CD4-positive, alpha-beta T cell treated with Interleukin-17A for 4 hours (primary cell): ENCODE measurements at places on chromosomes 4 and X.
A peak's percentile ranks its signal among the peaks of the same experiment; 100 is the strongest.

- DNase-seq: no peak
These were observed 14.8 kb downstream of the LHFPL1 start for GRCh38 chrX:112664924-112665323.

- no peak for DNase-seq
These were observed 217.6 kb downstream of the ZNF674 start for GRCh38 chrX:46327566-46328115.

GRCh38 chr4:152687974-152688599, 8.3 kb upstream of the TMEM154 start:
- no peak for DNase-seq

DNA sequence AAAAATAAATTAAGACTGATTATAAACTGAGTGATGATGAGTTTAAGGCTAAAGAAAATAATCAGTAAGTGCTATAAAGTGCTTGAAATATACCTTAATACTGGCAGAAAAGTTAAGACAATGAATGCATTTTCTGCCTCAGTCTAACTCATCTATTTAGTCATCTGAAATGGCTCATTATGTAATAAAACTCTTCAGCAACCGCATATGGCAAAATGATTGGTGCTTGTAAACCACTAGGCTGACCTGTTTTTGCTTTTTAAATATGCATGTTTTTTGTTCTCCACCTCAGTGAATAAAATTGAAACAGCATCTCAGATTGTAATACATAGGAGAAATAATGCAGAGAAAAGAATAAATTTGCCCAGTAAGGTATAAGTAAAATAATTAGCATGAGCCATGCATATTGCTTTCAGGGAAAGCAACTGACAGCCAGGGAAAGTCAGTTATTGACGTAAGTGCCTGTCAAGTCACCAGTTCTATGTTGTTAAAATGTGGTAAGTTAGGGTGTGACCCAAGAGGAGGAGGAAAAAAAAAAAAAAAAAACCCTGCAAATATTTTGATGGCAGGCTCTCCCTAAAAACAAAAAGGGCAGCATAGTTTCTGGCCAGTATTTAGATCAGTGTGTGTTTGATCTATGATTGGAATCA, 167.5 kb downstream of the PALLD start:
- no peak for DNase-seq

DNA sequence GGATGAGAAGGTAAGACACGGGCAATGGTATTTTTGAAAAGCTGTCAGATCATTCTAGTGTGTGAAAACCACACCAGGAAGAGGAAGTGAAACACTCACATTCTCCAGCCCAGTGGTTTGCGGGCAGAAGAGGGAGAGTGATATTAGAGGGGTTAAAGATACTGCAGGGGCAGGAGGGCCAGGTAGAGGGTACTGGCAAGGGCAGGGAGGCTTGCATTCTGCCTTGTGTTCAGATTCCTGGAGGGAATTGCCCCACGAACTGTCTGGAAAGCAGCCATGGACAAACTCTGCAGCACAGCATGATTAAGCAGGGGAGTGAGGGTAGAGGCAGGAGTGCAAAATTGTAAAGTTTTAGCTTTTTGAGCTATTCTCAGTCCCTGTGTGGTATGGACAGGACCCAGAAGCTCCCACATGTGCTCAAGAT, 30.9 kb downstream of the NIPAL1 start:
- peak; percentile 56 for DNase-seq

DNA sequence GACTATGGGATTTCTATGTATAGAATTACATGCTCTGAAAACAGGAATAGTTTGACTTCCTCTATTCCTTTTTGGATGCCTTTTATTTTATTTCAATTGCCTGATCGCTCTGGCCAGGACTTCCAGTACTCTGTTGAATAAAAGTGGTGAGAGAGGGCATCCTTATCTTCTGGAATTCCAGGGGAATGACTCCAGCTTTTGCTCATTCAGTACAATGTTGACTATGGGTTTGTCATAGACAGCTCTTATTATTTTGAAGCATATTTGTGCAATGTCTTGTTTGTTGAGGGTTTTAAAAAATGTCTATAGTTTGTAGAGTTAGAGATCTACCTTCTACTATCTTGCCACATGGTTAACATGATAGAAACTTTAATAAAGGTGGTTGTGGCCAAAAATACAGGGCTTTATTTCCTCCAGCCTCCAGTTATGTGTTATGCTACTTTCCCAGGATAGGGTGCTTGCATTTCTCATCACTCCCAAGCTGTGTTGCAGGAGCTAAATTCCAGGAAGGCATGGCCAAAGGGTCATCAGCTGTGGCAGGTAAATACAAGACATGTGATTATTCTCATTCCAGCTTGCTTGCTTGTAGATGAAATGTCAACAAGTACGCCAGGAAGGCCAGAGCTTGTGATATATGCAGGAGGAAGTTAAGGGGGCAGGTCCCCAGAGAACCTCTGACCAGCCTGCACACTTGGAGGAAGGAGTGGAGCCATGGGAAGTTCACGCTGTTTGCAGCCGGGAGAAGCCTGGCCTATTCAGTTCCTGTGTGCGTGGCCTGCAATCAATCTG, 142.4 kb upstream of the CPXCR1 start:
- no peak for DNase-seq

GRCh38 chrX:136856551-136856950, 24.0 kb downstream of the RBMX start:
- DNase-seq: no peak

DNA sequence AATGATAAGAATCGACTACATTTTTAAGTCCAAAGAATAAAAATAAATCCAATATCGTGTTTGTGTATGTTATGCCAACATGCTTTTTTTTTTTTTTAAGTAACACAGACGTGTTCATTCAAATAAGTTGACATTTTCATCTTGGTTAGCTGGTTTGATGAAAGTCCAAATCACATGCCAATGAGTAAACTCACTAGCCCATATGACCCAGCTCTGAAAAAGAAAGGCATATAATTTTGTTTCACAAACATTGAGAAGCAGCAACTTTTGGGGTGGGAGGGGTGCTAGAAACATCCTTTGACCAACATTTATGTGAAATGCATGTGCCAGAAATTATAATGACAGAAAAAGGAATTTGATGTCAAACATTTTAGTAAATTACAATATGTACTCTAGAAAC, 61.6 kb upstream of the SPP1 start:
- no peak for DNase-seq

- no peak for DNase-seq
These were observed 335.7 kb downstream of the BMPR1B start for GRCh38 chr4:95093460-95093859.

- DNase-seq: no peak
These were observed 334.4 kb upstream of the PCDH18 start for GRCh38 chr4:137866671-137867070.

- DNase-seq: no peak
These were observed 9.3 kb downstream of the STX18 start for GRCh38 chr4:4532371-4533154.
